ENCODE measurements at places on chromosomes 2 and 18. TPM values are rescaled to one million over a fixed set of nuclear protein-coding genes. Genes with fewer than 3 reads are reported as not detected.

The MTERF4 gene
- 59.1 TPM for total RNA-seq

The DARS1 gene
- 62.2 TPM for total RNA-seq

DNA sequence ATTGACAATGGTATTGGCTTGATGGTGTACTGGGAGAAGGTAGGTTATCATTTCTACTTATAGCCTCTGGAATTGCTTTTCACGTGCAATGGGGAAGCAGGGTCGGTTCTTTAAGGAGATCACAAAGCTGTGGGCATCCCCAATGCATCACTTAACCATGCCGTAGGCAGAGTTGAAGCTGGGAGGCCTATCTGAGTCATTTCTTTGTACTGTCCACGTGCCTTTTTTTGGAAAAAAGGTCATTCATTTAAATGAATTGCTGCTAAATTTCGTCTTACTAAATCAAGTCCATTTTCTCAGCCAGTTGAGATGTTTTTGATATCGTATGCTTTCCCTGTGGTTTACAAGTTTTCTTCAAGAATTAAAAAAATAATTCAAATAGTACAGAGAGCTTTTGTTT lies 17.2 kb upstream of the GYPC start:
- no peaks in the 10 kb centered on the region for H3K27me3 ChIP-seq
- H3K4me3 ChIP-seq, result no peak overlapping the region
- no peaks in the 10 kb centered on the region for H3K36me3 ChIP-seq
- H3K27ac ChIP-seq, result no peak overlapping the region
- DNase-seq, result no peak

GRCh38 chr2:196679368-196679767 lies 39.9 kb downstream of the CCDC150 start:
- no peaks in the 10 kb centered on the region for H3K27me3 ChIP-seq
- no peak for DNase-seq
- H3K4me3 ChIP-seq, result no peak overlapping the region
- no peak overlapping the region for H3K27ac ChIP-seq

GRCh38 chr2:95734976-95735890 lies 143.4 kb downstream of the TRIM43 start:
- H3K27ac ChIP-seq, result no peak overlapping the region
- no peak overlapping the region for H3K4me3 ChIP-seq
- H3K27me3 ChIP-seq, result no peaks in the 10 kb centered on the region
- no peaks in the 10 kb centered on the region for H3K4me1 ChIP-seq
- DNase-seq, result no peak
- H3K36me3 ChIP-seq, result no peaks in the 10 kb centered on the region

DNA sequence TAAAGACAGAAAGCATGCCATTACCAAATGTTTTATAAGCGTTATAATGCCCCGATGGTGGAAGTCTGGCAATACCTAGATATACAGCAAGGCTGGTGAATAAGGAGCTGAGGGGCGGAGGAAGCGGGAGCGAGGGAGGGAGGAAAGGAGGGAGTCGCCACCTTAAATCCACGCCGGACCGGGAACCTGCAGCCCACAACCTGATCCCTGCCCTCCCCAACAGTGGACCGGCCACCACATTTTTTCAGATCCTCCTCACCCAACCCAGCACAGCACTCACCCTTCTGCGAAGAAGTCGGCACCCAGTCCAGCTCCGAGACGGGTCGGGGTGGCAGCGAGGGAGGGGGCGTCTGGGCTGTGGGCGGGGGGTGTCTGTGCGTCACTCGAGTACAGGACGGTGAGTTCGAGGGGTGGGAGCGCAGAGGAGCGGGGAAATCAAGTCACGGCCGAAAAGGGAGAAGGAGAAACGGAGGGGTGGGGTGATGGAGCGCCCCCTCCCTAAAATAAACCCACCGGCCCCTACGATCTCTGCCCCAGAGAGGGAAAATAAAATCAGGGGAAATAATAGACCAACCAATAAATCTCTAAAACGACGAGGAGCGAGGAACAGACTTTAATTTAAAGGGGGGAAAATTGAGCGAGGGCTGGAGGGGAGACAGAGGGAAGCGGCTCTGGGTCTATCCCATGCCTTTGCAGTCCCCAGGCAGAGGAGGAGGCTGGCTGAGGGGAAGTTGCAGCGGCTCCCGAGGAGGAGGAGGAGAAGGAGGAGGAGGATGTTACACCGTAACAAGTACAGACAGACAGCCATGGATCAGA lies 96.5 kb upstream of the SERTAD2 start:
- no peaks in the 10 kb centered on the region for H3K27me3 ChIP-seq
- DNase-seq, result peak; percentile 55
- H3K27ac ChIP-seq, result peak overlapping the region; percentile 100
- peak overlapping the region; percentile 89 for H3K4me3 ChIP-seq

DNA sequence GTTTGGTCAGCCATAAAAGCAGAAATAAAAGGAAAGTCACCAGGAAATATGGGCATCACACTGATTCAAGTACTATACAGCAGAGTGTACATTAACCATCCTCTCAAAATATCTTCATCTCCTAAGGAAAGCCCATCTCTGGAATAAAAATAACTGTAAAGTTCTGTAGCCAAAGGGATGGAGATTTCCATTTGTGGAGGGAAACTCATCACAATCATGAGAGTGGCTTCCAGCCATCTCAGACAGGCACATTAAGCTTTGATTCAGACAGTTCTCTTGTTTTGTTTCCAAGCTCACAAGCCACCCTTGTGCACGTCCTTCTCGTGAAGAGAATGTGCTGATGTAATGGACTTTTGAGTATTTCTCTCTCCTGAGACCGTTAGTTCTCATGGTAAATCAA lies 695.5 kb downstream of the LRRTM4 start:
- no peaks in the 10 kb centered on the region for H3K36me3 ChIP-seq
- no peaks in the 10 kb centered on the region for H3K4me1 ChIP-seq
- no peak overlapping the region for H3K27ac ChIP-seq
- DNase-seq, result no peak
- no peak overlapping the region for H3K4me3 ChIP-seq

GRCh38 chr2:140596447-140596846 lies 1534.4 kb downstream of the LRP1B start:
- no peak overlapping the region for H3K4me3 ChIP-seq
- no peaks in the 10 kb centered on the region for H3K4me1 ChIP-seq
- no peaks in the 10 kb centered on the region for H3K36me3 ChIP-seq
- H3K27ac ChIP-seq, result no peak overlapping the region
- H3K27me3 ChIP-seq, result no peaks in the 10 kb centered on the region
- DNase-seq, result no peak

DNA sequence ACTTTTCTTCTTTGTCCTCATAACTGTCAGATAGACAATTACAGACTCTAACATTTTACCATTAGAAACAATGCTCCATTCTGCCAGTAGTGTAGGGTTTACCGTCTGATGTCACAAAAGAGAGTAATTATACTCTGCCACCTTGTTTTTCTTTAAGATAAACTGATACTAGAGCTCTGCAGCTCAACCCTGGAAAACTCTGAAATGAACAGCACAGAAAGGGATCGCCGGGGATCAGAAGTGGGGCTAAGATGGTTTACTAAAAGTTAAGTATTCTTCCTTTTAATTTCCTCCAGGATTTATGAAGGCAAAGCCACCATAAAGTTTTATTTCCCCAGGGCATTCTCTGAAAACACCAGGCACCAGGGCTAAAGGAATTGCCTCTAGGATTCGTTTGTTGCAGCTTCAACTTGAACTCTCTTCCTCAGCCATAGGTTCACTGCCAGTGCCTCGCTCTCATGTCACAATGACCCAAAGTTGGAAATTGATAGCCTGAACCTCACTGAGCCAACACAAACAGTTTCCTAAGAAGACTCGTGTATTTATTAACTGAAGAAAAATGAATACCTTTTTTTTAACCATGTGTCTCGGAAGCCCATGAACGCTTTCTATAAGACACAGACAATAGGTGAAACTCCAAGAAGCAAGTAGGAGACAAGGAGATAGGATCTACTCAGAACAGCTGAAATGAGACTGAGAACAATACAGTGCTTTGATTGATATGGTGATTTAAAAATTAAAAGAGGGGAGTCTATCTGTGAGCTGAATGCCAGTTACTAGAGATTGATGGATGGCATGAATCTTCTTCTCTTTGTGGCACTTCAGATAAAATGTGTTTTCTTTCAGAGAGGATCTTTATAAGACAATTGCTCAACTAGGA lies 121.5 kb upstream of the SPATS2L start:
- no peak for DNase-seq
- H3K4me1 ChIP-seq, result no peaks in the 10 kb centered on the region
- H3K4me3 ChIP-seq, result no peak overlapping the region
- H3K27me3 ChIP-seq, result no peaks in the 10 kb centered on the region
- H3K27ac ChIP-seq, result no peak overlapping the region
- H3K36me3 ChIP-seq, result no peaks in the 10 kb centered on the region

DNA sequence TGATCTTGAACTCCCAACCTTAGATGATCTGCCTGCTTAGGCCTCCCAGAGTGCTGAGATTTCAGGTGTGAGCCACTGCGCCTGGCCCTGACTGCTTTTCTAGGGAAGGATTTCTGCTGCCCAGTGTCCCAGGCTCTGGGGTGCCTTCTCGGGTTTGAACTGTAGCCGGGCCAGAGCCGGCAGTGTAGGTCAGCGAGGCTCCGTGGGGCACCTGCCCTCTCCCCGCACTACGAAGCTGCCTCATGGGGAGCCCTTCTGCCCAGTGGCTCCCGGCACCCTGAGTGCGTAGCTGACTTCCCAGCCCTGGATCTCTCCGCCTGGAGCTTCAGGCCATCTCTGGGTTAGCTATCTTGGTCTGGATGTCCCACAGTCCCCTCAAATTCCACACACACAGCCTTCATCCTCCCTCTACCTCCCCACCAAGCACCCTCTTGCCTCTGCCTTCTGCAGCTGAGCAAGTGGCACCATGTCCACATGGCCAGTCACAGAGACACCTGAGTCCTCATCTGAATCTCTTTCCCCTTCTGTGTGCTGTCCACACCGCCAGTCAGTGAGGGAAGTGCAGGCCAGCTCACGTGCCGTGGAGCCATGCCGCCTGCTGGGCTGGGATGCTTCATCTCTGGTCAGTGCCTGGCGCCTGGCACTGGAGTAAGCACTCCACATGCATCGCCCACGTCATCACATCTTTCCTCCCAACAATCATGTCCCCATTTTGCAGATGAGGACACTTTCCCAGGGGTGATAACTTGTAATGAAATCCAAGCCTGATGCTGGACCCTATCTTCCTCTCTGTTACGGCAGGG lies 69.2 kb downstream of the EDAR start:
- no peak overlapping the region for H3K27ac ChIP-seq
- no peaks in the 10 kb centered on the region for H3K27me3 ChIP-seq
- no peak for DNase-seq
- no peak overlapping the region for H3K4me3 ChIP-seq
- H3K4me1 ChIP-seq, result no peaks in the 10 kb centered on the region
- H3K36me3 ChIP-seq, result no peaks in the 10 kb centered on the region

- no peaks in the 10 kb centered on the region for H3K27me3 ChIP-seq
- no peak overlapping the region for H3K27ac ChIP-seq
- H3K4me1 ChIP-seq, result no peaks in the 10 kb centered on the region
- DNase-seq, result no peak
Observed at GRCh38 chr2:187654535-187654934, 100.3 kb upstream of the TFPI start.

GRCh38 chr18:48238636-48239035 lies 170.5 kb downstream of the ZBTB7C start:
- H3K27ac ChIP-seq, result no peak overlapping the region
- H3K4me1 ChIP-seq, result no peaks in the 10 kb centered on the region
- no peaks in the 10 kb centered on the region for H3K27me3 ChIP-seq
- no peak for DNase-seq

DNA sequence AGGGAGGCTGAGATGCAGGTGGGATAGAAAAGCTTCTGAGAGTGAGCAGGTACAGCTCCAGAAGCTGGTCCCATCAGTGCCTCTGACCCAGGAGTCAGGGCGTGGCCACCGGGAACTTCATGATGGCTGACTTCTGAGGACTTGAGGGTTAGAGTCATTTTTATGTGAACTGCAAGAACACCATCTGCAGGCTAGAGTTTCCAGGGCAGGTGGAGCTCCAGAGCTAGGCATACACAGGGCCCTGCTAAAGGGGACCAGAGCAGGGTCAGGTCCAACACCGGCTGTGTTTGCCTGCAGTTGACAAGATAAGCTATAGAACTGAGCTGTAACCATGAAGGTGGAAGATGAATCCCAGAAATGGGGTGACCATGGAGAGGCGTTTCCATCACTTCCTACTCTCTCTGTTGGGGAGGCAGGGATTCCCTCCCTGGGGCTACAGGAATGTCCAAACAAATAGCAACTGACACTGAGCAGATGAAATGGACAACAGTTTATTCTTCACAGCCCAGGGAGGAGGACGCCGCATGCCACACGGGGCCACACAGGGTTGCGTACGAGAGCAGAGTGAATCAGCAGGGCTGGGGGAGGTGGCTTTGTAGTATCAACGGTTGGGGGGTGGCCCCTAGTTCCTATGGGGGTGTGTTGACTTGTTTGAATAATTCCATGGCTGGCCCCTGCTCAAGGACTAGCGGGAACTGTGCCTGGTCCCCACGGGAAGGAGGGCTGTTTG lies 77.6 kb upstream of the ZNF516 start:
- H3K4me1 ChIP-seq, result no peaks in the 10 kb centered on the region
- H3K27me3 ChIP-seq, result no peaks in the 10 kb centered on the region
- no peak overlapping the region for H3K27ac ChIP-seq
- no peak for DNase-seq

DNA sequence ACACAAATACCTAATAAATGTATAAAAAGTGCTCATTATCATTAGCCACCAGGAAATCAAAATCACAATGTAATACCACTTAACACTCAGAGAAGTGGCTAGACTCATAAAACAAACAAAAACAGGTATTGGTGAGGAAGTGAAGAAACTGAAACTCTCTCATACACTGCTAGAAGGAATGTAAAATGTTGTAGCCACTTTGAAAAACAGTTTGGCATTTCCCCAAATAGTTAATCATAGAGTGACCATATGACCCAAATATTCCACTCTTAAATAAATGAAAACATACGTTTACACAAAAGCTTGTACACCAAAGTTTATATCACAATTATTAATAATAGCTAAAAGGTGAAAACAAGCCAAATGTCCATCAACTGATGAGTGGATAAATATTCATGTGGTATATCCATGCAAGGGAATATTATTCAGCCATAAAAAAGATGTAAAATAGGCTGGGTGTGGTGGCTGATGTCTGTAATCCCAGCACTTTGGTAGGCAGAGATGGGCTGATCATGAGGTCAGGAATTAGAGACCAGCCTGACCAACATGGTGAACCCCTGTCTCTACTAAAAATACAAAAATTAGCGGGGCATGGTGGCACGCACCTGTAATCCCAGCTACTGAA lies 86.2 kb upstream of the COL5A2 start:
- H3K27me3 ChIP-seq, result no peaks in the 10 kb centered on the region
- H3K4me1 ChIP-seq, result no peaks in the 10 kb centered on the region
- no peak overlapping the region for H3K27ac ChIP-seq
- no peak for DNase-seq
- no peak overlapping the region for H3K4me3 ChIP-seq

- no peaks in the 10 kb centered on the region for H3K36me3 ChIP-seq
- H3K27ac ChIP-seq, result no peak overlapping the region
- H3K27me3 ChIP-seq, result no peaks in the 10 kb centered on the region
- DNase-seq, result no peak
- H3K4me3 ChIP-seq, result no peak overlapping the region
- H3K4me1 ChIP-seq, result no peaks in the 10 kb centered on the region
Observed at GRCh38 chr2:126646026-126646425, 9.9 kb upstream of the GYPC start.

DNA sequence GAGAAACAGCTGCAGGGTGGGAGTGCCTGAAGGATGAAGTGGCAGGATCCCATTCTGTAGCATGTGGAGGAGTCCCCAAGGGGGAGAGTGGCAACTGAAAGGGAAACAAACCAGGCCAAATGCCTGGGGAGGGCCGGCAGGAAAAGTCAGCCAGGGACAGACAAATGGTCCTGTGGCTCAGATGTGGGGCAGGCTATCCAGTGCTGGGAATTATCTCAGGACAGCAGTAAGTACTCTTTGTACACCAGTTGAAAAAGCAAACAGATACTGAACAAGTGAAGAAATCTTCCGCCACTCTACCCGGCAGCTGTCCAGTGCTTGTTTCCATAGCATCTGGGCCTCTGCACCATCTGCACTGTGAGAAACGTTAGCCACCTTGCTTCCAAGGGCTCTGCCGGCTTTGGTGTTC lies 408.9 kb downstream of the LRATD1 start:
- H3K27me3 ChIP-seq, result no peaks in the 10 kb centered on the region
- no peak overlapping the region for H3K27ac ChIP-seq
- H3K4me3 ChIP-seq, result no peak overlapping the region

All from uterus (tissue), 4 donors.